Muscle of leg (tissue), 16 donors: ENCODE measurements at places on chromosomes 12 and 14. TPM values are rescaled to one million over a fixed set of nuclear protein-coding genes. Genes with fewer than 3 reads are reported as not detected.

The A2M gene
- total RNA-seq, result 233 TPM

The CS gene
- 93.5 TPM for total RNA-seq

The FRMD6 gene
- 27.1 TPM for total RNA-seq

The TESPA1 gene
- total RNA-seq, result 0.44 TPM

The PIK3C2G gene
- total RNA-seq, result 0.18 TPM

The KRT8 gene
- total RNA-seq, result 1.1 TPM

The SERPINA1 gene
- 2.0 TPM for total RNA-seq

The INHBC gene
- not detected for total RNA-seq

The BICDL1 gene
- total RNA-seq, result 1.3 TPM

The OLR1 gene
- 0.13 TPM for total RNA-seq

GRCh38 chr14:88026890-88027289 is 22.0 kb downstream of the GPR65 start:
- no peak overlapping the region for H3K4me3 ChIP-seq
- H3K27ac ChIP-seq, result no peak overlapping the region
- no peaks in the 10 kb centered on the region for H3K36me3 ChIP-seq

DNA sequence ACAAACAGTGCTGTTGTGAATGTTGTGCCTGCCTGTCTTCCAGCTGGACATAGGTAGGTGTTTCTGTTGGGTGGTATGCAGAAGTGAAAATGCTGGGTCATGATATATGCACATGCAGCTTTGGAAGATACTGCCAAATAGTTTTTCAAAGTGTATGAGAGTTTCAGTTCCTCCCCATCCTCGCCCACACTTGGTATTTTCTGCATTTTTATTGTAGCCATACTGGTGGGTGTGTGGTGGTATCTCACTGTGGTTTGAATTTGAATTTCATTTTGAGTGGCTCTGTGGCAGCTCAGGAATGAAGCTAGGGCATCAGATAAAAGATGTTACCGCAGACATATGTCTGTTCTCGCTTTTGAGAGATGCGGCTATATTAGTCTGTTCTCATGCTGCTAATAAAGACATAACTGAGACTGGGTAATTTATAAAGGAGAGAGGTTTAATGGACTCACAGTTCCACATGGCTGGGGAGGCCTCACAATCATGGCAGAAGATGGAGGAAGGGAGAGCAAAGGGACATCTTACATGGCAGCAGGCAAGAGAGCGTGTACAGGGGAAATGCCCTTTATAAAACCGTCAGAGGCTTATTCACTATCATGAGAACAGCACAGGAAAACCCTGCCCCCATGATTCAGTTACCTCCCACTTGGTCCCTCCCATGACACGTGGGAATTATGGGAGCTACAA is 183.1 kb downstream of the CAND1 start:
- no peak overlapping the region for H3K27ac ChIP-seq
- no peaks in the 10 kb centered on the region for H3K27me3 ChIP-seq
- H3K36me3 ChIP-seq, result no peaks in the 10 kb centered on the region
- DNase-seq, result peak; percentile 55
- H3K4me1 ChIP-seq, result peaks cover 4% of the 10 kb centered on the region
- no peak overlapping the region for H3K4me3 ChIP-seq

GRCh38 chr12:115506822-115507559 is 770.5 kb downstream of the MED13L start:
- no peak overlapping the region for H3K27ac ChIP-seq
- no peaks in the 10 kb centered on the region for H3K27me3 ChIP-seq
- no peak overlapping the region for H3K4me3 ChIP-seq
- DNase-seq, result no peak

GRCh38 chr12:84998341-84998740 is 37.7 kb downstream of the TSPAN19 start:
- H3K36me3 ChIP-seq, result no peaks in the 10 kb centered on the region
- no peak for DNase-seq

GRCh38 chr14:72715850-72716228 is 178.1 kb downstream of the DPF3 start:
- H3K27ac ChIP-seq, result peak overlapping the region; percentile 72
- DNase-seq, result peak; percentile 25
- no peaks in the 10 kb centered on the region for H3K27me3 ChIP-seq
- H3K4me1 ChIP-seq, result peaks cover 19% of the 10 kb centered on the region
- no peak overlapping the region for H3K4me3 ChIP-seq

DNA sequence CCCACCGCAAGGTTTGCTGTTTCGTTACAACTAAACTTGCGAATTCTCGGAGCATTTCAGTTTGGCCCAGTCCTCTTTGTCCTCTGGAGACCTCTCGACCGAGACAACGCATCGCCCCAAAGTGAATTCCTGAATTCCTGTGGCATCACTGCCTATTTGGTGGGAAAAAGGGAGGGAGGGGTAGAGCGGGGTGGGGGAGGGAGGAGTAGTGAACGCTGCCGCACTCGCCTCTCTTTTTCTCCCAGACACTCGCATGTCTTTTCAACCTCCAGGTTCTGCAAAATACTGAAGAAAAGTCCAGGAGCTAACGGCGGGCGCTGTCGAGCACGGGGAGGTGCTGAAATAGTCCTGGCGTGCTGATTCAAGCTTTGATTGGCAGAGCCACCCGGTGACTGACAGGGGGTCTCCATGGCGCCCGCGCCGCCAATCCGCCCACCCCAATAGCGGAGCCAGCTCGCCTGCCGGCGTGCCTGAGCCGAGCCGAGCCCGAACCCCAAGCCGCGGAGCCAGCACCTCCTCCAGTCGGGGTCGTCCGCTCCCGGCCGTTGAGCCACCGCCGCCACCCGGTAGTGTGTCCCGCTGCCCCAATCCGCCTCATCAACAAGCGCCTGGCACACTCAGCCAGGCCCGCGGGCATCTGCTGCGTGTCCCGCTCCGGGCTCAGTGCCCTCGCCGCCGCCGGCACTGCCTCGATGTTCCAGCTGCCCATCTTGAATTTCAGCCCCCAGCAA is at the start of gene SIX6:
SIX6 (plus strand) TSS at position 440 of the 731 bp plus-strand sequence; CDS start at position 693, 253 bp downstream.
- peak; percentile 37 for DNase-seq
- H3K27me3 ChIP-seq, result peaks cover 79% of the 10 kb centered on the region
- peaks cover 35% of the 10 kb centered on the region for H3K4me1 ChIP-seq

DNA sequence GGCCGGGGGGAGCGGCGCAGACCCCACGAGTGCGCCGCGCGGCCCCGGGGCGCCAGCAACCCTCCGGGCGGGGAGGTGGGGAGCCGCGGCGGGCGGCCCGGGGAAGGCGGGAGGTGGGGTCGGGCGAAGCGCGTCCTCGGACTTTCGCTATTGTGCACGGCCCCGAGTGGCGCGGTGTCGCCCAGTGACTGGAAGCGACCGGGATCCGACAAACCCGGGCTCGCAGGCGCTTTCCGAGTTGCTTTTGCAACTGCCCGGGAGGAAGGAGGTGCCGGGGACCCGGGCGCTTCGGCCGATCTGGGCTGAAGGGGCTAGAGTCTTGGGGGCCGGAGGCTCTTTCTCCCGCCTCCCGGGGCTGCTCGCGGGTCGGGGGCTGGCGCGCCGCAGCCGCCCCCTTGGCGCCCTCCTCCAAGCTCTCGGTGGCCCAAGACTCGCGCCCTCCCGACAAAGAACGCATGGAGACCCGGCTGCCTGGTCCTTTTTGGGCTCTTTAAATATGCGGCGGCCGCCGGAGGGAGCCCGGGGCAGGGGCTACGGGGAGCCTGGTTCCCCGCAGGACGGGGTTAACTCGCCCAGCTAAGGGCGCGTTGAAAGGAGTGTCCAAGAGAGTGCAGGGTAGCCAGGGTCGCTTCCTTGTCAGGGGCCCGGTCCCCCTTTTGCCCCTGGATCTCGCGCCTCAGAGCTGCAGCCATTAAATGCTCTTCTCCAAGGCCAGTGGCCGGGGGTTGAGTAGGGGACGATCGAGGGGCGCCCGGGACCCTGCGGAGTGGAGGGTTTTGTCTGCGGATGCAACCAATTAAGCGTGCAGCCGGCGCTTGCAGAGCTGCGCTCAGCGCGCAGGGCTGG is 1.4 kb downstream of the HMGA2 start:
- H3K27ac ChIP-seq, result peak overlapping the region; percentile 78
- DNase-seq, result peak; percentile 81
- H3K4me1 ChIP-seq, result peaks cover 17% of the 10 kb centered on the region
- H3K4me3 ChIP-seq, result peak overlapping the region; percentile 73
- H3K27me3 ChIP-seq, result peaks cover 5% of the 10 kb centered on the region
- H3K36me3 ChIP-seq, result no peaks in the 10 kb centered on the region

- no peak for DNase-seq
- H3K27ac ChIP-seq, result no peak overlapping the region
- no peaks in the 10 kb centered on the region for H3K36me3 ChIP-seq
- H3K4me1 ChIP-seq, result no peaks in the 10 kb centered on the region
- H3K4me3 ChIP-seq, result no peak overlapping the region
Observed at GRCh38 chr12:79706156-79706555, 15.4 kb upstream of the PAWR start.

- no peaks in the 10 kb centered on the region for H3K36me3 ChIP-seq
- H3K4me3 ChIP-seq, result no peak overlapping the region
- H3K27ac ChIP-seq, result peak overlapping the region; percentile 67
- H3K27me3 ChIP-seq, result no peaks in the 10 kb centered on the region
Observed at GRCh38 chr14:100782516-100783320, 43.2 kb upstream of the MEG3 start.

- H3K27ac ChIP-seq, result no peak overlapping the region
- H3K36me3 ChIP-seq, result no peaks in the 10 kb centered on the region
- no peak overlapping the region for H3K4me3 ChIP-seq
- no peak for DNase-seq
- peaks cover 4% of the 10 kb centered on the region for H3K4me1 ChIP-seq
Observed at GRCh38 chr12:13539051-13539450, 342.5 kb downstream of the EMP1 start.

DNA sequence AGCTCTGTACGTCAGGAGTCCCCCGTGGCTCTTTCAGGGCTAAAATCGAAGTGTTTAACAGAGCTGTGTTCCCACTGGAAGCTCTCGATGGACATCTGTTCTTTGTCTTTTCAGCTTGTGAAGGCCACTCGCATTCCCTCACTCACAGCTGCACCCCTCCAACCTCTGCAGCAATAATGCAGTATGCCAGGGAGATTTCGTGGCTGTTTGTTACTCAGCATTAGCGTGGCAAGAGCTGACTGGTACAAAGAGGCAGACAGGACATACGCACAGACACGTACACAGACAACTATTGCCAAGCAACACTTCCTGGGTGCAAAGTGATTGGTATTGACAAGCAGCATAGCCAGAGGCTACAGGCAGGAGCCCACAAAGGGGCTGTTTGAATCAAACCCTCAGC is 11.8 kb upstream of the FBXO21 start:
- H3K36me3 ChIP-seq, result no peaks in the 10 kb centered on the region
- no peak for DNase-seq
- no peaks in the 10 kb centered on the region for H3K4me1 ChIP-seq
- H3K27ac ChIP-seq, result no peak overlapping the region
- H3K27me3 ChIP-seq, result peaks cover 5% of the 10 kb centered on the region

DNA sequence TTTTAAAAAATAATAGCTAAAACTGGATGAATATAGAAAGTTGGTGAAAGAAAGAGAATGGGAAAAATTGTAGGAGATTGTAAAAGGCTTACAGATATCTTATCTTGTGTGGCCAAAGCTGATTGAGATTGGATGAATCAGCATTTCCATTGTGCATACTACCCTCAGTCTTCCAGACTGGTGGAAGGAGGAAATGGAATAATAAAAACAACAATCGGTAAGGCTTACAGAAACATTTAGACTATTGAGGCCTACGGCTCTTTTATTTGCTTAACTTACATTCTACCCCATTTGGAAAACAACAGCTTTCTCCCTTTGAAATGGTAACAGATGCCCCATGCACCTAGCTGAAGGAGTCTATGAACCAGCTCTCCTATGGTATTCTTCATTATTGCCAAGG is 129.8 kb downstream of the PTPRB start:
- no peaks in the 10 kb centered on the region for H3K36me3 ChIP-seq
- no peak overlapping the region for H3K4me3 ChIP-seq
- DNase-seq, result no peak
- H3K27me3 ChIP-seq, result no peaks in the 10 kb centered on the region
- no peak overlapping the region for H3K27ac ChIP-seq
- H3K4me1 ChIP-seq, result no peaks in the 10 kb centered on the region

DNA sequence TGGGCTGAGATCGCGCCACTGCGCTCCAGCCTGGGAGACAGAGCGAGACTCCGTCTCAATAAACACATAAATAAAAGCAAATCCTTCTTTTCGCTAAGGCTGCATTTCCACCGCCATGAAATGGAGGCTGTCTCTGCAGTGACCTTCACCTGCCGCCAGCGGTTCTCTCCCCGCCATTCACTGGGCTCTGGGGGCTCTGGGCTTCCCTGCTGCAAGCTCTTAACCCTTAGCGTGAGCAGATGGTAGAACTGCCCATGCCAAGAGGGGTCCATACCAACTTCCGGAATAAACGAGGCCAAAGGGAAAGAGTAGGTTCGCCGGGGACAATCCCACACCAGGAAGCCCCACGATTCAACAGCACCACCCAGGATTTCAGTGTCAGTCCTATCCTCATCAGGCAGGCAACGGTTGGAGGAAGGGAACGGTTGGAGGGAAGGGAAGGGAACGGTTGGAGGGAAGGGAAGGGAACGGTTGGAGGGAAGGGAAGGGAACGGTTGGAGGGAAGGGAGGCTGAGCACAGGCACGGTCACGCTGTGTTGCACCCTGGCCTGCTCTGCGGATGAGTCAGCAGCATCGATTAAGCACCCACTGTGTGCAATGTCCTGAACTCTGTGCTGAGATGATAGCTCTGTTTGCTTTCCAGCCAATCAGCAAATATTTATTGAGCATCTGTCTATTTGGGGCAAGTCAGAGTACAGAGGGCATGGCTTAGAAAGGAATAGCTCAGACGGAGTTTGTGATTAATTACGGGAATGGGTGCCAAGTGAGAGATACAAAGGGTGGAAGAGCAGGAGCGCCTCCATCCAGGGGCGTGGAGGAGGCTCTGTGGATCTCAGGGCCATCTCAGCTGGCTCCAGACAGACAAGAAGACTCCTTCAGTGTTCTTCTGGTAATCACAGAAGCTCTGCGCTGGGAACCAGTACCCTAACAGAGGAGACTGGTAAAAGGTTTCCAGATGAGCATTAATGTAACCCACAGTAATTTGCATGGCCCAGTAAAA is 77.9 kb downstream of the NINJ2 start:
- H3K27ac ChIP-seq, result no peak overlapping the region
- no peak for DNase-seq
- H3K4me3 ChIP-seq, result no peak overlapping the region
- H3K27me3 ChIP-seq, result no peaks in the 10 kb centered on the region
- peaks cover 11% of the 10 kb centered on the region for H3K4me1 ChIP-seq

DNA sequence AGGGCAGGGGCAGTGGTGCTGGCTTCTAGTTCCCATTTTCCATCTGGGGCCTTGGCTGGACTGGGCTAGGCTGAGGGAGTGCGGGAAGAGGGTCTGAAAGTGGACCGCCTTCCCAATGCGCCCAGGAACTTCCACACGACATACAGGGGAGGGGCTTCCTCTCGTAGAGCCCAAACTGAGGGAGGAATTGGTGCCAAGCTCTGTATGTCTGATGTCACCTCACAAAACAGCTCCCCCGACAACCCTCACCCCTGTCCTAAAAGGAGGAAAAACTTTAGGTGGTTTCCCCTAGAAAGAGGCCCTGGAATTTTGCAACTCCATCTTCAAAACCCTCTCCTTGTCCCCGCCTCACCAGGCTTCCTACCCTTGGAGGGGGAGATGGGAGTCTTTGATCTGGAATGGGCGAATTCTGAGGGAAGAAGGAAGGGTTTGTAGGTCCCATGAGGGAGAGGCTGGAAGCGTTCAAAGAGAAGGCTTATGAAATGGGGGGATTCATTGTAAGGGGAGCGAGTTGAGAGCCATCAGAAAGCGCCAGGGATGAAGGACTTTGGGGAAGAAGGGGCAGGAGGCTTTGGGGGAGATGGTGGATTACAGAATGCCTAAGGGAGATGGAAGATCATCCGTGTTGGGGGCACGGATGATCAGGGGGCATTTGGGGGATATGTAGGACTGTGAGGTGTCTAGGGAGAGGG is 844 bp downstream of the GLTP start:
- H3K4me1 ChIP-seq, result peaks cover 21% of the 10 kb centered on the region
- DNase-seq, result peak; percentile 61
- H3K27me3 ChIP-seq, result no peaks in the 10 kb centered on the region
- peak overlapping the region; percentile 67 for H3K4me3 ChIP-seq
- peaks cover 4% of the 10 kb centered on the region for H3K36me3 ChIP-seq

- no peak overlapping the region for H3K27ac ChIP-seq
- no peaks in the 10 kb centered on the region for H3K27me3 ChIP-seq
- no peaks in the 10 kb centered on the region for H3K36me3 ChIP-seq
Observed at GRCh38 chr12:8823565-8824300, 1.3 kb downstream of the A2ML1 start.
